ENCODE measurements at places on chromosomes 6 and 20.

DNA sequence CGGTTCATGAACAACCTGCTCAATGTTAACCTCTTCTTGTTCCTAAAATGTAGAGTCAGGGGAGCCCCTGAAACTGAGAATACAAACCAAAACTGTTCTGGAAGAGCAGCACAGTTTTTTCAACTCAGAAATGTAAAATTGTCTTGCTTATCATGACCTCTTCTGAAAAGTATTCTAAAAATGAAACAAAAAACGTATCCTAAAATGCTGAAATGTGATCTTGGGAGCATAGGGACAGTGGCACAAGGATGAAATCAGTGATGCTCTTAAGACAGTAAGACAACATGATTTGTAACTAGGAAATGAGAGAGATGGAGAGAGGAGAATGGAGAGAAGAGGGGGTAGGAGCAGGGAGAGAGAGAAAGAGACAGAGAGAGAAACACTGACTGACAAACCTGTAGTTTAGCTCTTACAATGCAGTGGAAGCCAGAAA lies 27.5 kb downstream of the NCOA7 start:
- no peak for DNase-seq

- DNase-seq: no peak
Measured at GRCh38 chr20:40978761-40979160, 49.9 kb upstream of the TOP1 start.

DNA sequence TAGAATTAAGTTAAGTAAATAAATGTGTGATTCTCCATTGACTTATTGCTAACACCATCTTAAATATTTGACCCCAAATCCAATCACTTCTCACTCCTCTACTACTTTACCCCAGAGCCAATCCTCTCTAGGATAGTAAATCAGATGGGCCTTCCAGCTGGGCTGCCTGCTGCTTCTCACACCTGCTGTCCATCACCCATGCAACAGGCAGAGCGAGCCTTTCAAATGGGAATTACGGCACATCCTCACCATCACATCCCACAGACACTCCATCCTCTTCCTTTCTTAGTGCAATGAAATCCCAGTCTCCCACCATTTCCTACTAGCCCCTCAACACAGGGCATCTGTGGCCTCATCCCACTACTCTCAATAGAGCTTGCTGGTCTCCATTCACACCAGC lies 34.0 kb downstream of the HLA-F start:
- no peak for DNase-seq

GRCh38 chr6:78909391-78909790 lies 42.0 kb downstream of the IRAK1BP1 start:
- no peak for DNase-seq

DNA sequence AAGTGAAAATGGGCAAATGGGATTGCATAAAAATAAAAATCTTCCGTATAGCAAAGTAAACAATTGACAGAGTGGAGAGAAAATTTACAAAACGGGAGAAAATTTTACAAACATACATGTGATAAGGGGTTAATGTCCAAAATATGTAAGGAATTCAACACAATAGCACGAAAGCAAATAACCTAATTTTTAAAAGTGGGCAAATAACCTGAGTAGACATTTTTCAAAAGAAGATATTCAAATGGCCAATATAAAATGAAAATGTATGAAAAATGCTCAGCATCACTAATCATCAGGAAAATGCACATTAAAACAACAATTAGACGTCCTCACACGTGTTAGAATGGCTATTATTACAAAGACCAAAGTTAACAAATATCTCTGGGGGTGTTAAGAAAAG lies 441.5 kb downstream of the HTR1B start:
- DNase-seq: no peak

DNA sequence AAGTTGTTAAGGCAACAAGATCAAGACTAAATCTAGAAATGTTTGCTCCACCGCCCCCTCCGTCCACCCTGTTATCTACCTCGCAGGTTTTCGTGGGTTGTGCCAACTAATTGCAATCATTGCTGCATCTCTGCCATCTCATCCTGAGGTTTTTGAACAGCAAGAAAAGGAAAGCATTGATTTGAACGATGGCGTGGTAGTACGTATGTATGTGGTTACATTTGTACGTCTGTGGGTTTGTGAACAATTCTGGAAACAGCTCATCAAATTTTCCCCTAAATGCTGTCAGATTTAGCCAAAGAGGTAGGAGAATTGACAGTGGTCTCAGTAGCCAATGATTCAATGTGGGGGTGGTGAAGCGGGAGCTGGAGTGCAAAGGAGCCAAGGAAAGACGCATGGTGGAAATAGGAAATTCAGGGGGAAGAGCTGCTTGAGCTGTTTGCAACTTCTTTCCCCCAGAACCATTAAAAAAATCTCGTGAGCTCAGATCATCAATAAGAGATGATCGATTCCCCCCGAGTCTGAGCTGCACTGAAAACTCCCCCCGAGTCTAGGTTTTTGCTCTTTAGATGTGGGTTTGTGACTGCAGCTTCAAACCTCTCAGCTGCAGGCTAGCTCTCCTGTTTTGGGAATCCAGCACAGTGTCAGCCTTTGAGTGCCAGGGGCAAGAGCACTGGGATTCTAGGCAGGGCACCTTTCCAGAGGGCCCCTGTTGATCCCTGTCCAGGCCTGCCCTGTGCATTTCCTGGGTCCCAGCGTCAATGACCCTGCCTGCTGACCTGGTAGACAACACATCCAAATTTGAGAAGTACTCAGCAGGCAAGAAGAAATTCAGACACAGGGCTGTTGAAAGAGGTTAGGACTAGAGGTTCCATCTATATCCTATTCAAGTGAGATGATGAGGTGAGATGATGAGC lies 72.6 kb upstream of the LY86 start:
- DNase-seq: no peak

DNA sequence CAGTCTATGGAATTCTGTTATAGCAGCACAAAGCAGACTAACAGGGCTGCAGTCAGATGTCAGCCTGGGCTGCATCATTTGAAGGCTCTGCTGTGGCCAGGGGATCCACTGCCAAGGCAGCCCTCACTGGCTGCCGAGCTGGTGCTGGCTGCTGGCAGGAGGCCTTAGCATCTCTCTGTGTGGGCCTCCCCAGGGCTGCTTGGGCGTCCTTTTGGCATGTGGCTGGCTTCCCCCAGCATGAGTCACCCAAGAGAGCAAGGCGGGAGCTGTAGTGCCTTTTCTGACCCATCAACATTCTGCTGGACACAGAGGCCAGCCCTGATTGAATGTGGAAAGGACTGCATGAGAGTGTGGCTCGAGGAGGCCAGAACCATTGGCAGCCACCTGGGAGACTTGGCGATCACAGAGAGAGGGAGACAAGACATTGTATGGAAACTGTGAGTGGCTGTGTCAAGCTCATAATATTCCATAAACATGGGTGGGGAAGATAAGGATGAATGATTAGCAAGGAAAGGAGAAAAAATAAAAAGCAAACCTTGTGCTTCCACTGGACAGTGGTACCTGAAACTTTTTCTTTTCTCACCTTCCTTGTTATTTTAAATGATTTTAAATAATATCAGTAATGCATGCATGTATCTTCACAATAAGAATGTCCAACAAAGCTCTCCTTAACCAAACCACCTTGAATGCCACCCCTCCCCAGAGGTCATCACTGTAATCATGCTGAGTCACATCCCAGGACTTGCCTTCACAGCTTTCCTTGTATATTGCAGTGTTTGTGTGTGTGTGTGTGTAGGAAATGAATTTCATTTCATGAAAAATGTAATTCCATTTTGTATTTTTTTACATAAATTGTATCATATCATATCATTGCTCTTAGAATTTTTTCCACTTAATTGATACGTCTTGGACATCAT lies 55.0 kb upstream of the VSX1 start:
- no peak for DNase-seq

- DNase-seq: no peak
Measured at GRCh38 chr6:92180090-92180489, 1239.3 kb downstream of the EPHA7 start.

GRCh38 chr20:51037532-51038115 lies 14.7 kb upstream of the KCNG1 start:
- no peak for DNase-seq

GRCh38 chr6:82686719-82687118 lies 323.1 kb downstream of the TPBG start:
- no peak for DNase-seq

DNA sequence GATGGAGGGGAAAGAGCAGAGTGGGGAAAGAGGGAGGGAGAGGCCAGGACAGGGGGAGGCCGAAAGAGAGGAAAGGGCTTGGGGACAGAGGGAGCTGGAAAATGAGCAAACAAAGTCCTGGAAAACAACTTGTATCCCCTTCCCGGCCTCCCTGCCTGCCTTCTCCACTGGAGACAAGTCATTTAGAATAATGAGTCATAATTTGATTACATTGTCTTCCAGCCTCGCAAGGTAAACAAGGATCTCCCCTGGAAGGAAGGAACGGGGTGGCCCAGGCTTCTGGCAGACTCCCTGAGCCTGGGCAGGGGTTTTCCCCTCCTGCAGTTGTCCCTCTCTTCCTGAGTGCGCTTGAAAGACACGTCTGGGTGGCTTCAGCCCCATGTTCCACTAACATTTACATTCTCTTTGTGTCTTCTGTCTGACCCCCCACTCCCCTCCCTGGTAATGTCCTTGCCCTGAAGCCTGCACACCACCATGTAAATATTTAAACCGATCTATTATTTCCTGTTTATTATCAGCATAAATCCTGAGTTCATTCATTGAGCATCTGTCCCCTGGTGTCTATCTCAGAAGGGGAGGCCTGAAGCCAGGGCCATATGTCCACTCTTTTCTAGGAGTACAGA lies 12.1 kb upstream of the MRPS18A start:
- DNase-seq: no peak

- peak; percentile 82 for DNase-seq
Measured at GRCh38 chr6:14743474-14744211, 502.2 kb upstream of the JARID2 start.

- DNase-seq: no peak
Measured at GRCh38 chr6:33071569-33071968, 1.9 kb downstream of the HLA-DPA1 start.

GRCh38 chr20:52171025-52171424 lies 20.6 kb downstream of the ZFP64 start:
- DNase-seq: no peak

DNA sequence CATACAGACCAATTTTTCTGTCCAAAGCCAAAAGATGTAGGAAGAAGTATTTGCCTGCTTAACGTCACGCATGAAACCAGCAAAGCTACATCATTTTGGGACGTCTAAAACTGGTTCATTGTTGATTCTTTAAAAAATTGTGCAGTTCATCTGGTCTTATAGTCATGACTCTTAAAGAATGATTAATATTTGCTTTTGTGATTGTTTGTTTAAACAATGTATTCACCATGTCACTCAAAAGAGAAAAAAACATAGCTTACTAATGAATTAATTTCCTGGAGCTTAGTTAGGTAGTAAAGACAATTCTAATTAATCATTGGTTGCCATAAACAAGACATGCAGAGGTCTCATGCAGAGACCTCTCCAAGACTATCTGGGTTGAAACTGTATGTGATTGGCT lies 157.3 kb downstream of the RPS12 start:
- no peak for DNase-seq

DNA sequence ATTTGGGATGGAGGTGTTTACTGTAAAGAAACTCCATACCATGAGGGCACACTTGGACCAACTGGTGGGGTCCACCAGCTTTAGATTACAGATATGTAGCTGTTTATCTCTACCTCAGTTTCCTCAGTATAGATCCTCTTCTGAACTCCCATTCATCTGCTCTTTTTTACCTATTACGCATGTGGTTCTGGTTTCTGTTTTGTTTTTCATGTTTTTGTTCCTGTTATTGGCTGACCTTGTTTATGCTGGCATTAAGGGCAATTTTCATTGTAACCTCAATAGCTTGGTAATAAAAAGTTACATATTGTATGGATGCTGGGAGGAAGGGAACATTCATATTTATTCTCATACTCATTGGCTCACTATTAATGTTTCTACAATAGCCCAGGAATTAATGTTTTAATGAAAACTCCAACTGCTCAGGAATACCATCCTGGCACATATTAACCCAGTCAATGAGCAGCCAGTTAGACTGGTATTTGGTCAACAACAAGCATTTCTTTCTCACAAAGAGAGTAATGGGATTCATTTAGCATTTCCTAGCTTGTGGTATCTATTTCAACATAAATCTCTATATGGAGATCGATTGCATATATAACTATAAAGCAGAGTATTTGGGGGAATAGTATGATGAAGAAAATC lies 83.8 kb upstream of the FAM184A start:
- DNase-seq: no peak

DNA sequence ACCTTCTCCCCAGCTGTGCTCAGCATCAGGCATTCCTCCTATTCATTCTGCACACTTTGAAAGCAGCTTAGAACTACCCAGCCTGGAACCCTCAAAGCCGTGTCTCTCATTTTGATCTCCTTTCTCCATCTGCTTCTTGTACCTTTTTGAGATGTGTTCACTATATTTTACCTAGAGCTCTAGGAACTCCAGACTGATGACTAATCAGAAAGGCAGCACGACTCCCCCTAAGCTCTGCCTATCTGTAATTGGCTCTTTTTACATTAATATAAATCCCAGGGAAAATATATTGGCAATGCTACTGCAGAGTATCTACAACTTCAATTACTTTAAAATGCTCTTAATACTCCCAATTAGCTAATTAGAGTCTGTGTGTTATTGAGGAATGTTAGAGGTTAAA lies 671.5 kb downstream of the CBLN4 start:
- no peak for DNase-seq

DNA sequence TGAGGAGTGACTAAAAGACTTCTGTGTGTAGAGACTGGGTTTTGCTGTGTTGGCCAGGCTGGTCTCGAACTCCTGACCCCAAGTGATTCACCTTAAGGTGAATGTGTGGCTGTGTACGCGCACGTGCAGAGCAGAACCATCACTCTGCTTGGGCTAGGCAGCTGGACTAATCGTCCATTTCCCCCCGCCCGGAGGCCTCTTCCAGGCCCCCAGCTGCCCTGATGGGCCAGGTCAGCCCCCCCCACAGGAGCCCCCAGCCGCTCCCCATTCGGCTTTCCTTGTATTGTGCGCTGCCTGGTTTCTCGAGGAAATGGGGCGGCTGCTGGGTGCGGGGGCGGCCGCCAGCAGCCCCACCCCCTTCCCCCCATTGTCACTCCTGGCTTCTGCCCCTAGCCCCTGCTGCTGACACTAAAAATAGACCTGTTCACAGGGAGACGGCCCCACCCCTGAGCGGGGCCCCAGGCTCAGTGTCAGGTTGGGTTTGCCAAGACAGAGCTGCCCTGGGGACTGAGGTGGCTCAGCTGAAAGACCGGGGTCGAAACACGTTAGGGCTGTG lies 24.6 kb upstream of the CSNK2A1 start:
- DNase-seq: no peak

DNA sequence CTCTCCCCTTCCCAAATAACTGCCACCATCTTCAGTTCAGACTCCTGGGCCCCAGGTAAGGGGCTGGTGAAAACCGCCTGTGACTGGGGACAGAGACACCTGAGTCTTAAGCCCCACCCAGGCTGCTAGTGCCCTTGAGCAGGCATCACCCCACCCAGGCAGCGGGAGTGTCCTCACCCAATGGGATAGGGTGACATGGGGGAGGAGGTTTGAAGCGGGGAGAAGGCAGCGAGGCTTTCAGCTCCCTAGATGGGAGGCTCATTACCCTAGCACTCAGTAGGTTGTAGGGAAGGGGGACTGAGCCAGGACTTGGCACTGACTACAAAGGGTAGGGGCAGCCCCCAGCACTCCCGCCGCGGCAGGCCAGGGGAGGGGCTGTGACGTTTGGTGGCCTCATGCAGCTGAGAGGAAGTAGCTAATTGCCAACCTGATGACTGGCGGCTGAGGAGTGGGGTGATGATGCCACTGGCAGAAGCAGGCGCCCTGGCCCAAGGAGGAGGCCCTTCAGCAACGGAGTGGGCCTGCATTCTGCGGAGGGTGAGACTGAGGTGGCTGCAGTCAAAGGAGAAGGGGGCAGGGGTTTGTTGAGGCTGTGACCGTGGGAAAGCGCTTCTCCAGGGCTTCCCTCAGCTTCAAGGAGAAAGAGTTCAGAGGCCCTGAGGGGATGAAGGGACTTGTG lies 126.9 kb downstream of the MRPL14 start:
- DNase-seq: peak; percentile 70

- no peak for DNase-seq
Measured at GRCh38 chr6:7742223-7742785, 16.4 kb downstream of the BMP6 start.
